ENCODE measurements at places on chromosomes 3 and 15.

- DNase-seq, result no peak
Observed at GRCh38 chr15:74408815-74409214, 24.9 kb downstream of the SEMA7A start.

DNA sequence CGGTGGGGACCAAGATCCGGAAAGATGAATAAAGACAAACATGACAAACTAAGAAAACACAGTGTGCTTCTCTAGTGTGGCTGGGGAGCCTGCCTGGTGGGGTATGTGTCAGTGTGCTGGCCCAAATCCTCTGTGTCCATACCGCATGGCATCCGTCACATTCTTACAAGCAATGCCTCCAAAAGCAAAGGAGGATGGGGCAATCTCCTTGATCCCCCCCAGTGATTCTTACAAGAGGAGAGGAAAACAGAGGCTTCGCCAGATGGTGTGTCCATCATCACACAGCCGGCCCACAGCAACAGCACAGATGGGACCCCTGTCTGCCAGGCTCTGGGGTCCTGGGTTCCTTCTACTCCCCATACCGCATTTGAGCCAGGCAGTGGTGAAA is 558 bp upstream of the IL17RC start:
- DNase-seq, result no peak

- no peak for DNase-seq
Observed at GRCh38 chr3:52781741-52782140, 4.3 kb downstream of the ITIH1 start.

DNA sequence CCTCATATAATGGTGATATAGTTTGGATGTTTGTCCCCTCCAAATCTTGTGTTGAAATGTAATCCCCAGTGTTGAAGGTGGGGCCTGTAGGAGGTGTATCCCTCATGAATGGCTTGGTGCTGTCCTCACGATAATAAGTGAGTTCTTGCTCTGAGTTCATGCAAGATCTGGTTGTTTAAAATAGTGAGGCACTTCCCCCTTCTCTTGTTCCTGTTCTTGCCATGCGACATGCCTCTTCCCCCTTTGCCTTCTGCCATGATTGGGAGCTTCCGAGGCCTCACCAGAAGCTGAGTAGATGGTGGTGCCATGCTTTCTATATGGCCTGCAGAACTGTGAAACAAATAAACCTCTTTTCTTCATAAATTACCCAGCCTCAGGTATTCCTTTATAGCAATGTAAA is 39.2 kb downstream of the REC114 start:
- DNase-seq, result no peak

DNA sequence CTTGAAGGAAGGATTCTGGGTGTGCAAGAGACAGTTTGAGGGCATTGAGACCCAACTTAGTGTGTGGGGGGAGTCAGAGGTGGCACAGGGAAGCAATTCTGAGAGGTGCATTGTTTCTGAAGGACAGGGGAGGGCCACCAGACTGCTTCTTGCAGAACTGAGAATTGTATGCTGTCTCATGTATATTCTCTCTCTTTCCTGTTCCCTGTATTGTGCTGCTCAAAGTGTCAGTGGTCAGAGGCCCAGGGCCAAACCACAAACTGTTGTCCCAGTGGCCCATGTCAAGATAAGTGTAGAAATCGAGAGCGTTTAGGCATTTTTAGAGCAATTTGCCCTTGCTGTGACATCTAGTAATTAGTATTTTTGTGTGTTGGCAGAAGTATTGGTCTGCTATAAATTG is 567.1 kb downstream of the EDEM1 start:
- DNase-seq, result no peak

- DNase-seq, result no peak
Observed at GRCh38 chr3:1216856-1217255, 124.0 kb downstream of the CNTN6 start.

DNA sequence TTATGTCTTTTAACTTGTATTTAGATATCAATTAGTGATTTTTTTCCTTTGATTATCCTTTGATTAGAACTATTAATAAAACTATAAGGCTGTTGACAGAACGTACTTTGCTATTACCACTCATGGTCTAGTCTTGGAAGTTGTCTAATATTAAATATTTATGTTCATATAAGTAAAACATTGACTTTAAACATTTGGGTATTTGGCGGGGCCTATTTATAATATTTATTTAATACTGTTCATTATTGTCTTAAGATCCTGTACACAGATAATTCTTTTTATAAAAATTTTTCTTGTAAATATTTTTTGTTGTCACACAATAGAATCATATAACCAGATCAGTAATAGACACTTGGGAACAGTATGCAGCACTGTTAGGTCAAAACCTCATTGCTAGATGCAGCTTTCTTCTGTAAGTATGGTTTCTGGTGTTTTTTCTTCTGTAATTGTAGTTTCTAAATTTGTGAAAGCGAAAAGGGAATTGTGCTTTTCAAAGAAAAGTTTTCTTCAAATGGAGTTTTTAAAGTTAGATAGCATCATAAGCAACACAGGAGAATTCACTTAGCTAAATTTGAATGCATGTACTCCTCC is 93.4 kb downstream of the FNDC3B start:
- no peak for DNase-seq

DNA sequence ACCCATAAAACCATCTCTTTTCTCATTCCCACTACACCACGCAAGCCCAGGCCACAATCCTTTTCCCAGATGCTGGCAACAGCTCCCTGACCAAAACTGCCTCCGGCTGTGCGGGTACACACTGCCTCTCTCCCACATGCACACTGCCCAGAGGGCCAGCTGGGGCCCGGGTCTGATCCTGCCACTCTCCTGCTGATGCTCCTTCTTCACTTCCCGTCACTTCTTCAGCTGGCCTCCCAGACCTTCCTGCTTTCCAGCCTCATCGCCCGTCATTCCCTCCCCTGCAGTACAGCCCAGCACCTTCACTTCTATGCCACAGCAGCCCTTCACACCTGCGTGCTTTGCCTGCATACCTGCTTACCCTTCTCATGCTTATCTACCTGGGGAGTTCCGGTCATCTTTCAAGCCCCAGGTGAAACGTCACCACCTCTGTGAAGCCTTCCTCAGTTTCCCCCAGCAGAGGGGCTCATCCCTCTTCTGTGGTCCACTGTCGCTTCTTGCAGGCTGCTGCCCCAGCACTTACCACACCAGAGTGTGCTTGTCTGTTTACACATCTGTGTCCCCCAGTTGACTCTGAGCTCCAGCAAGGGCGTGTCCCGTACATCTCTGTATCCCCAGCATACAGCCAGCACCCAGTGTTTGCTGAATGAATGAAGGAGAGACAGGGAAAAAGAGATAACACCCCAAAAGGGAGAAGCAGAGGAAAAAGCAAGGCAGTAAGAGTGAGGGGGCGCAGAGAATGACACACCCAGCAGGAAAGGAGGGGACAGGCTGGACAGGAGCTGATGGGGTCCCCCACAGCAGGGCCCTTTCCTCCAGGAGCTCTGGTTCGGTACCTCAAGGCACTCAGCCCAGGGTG is 22.2 kb downstream of the GRAMD2A start:
- no peak for DNase-seq

DNA sequence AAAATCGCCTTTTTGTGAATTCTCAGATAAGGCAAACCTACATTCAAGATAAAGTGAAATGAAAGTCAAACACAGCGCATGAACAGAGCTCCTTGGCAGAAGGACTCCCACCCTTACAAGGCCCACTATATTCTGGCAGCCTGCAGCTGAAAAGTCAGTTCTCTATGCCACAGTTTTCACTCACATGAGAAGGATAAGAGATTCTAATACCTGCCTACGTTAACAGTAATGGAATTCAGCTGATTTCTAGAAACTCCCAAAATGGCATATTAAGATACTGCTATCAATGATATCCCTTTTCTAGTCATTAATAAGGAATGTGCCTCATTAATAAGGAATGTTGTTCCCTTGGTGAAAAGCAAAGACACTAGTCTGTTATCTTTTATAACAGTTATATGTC is 27.0 kb downstream of the SLC30A4 start:
- DNase-seq, result no peak

DNA sequence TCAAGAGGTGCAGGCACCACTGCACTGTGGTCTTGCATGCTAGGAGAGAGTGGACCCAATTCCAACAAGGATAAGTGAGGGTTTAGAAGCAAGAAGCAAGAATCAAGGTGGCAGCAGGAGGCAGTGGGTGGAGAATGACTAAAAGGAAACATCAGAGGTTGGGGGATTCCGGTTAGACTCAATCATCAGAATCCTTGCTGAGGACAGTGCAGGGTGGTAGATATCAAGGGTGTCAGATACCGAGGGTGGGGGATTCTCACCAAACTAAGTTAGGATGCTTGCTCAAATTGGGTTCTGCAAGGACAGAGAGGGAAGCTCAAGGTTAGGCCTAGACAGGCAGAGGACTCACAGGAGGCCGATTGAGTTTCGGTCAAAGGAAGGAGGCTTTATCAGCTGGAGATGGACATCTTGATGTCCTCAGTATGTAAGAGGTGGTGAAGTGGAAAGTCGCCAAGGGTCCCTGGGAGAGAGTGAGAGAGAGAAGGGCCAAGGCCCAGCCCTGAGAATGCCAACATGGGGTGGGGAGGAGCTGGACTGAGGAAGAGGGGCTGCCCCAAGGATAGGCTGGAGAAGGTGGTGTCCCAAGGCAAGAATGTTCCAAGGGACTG is 102.2 kb downstream of the ARNT2 start:
- no peak for DNase-seq

DNA sequence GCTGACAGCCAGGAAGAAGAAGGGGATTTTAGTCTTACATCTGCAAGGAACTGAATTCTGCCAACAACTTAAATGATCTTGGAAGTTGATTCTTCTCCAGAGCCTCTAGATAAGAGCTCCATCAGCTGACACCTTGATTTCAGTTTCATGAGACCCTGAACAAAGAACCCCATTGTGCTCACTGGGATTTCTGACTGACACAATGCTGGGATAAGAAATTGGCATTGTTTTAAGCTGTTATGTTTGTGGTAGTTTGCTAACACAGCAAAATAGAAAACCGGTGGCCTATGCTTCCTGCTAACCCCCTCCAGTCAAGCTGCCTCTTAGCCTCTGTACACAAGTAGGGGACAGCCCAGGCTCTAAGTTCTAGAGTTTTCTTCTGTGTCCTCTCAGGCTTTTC is 36.2 kb downstream of the MASP1 start:
- DNase-seq, result peak; percentile 5

DNA sequence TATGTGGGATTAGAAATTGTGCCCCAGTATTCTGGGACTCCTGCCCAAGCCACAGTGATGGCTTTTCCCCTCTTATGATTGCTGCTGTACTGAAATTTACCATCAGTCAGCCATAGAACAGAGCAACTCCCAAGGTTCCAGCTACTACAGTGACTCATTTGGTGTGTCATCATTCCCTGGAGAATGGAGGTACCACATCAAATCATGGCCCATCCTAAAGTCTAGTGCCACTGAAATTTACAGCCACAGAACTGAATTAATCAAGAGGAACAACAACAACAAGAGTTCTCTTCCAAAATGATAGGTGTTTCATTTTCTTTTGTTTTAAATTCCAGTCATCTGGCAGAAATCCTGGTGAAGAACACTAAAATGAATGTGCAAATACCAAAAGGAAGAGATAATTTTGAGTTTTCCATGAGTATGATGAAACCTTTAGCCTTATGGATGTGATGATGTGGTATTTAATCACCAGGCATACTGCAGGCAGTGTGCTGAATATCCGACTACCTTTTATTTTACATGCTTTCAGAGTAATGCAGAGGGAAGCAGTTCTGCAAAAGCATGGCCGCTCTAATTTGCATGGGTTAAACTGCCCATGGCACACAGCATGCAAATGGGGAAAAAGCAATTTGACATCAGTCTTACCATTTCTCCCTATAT is 75.6 kb upstream of the SLC2A2 start:
- DNase-seq, result no peak

GRCh38 chr15:89374086-89374981 is 39.7 kb upstream of the POLG start:
- no peak for DNase-seq

GRCh38 chr3:16761571-16761970 is 123.2 kb upstream of the PLCL2 start:
- DNase-seq, result no peak

- DNase-seq, result peak; percentile 94
Observed at GRCh38 chr3:124878561-124879336, 8.4 kb downstream of the ITGB5 start.

GRCh38 chr3:160105907-160106584 is 117.4 kb downstream of the IL12A start:
- DNase-seq, result no peak

GRCh38 chr15:87648278-87648677 is 608.3 kb downstream of the NTRK3 start:
- no peak for DNase-seq

DNA sequence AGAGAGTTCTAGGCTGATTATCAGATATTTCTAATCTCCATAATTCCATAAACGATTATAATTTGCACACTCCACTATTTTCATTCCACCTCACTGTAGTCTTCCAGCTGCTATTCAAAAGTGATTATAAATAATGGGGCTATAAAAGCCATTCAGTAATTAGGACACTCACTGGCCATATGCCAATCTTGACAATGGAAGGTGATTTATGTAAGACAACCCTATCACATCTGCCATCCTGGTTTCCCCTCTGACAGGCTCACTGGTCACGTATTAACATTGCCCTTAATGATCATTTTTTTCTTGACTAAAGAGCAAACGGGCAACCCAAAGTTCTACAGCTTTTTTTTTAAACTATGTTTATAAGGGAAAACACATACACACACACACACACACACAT is 402.4 kb downstream of the MAGI1 start:
- peak; percentile 46 for DNase-seq

DNA sequence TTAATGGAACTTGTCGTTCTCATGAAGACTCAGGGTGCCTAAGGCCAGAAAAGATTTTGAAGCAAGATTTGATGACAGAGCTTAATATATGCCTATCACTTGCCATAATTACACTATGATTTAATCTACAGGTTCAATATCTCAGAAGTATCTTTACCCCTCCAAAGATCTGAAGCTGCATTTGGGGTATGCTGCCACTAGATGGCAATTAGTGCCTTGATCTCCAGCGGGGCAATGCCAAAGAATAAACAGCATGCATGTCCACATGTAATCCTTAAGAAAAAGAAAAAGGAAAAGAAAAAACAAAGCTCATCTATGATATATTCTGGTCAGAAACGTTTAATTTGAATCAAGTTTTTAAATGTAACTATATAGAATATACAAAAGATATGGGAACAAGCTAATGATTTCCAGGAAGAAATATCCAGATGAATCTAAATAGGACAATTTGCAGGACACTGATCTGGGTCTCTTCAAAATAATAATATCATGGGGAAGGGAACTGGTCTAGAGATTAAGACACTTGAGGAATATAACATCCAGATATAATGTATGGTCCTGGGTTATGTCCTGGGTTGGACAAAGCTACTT is 55.0 kb upstream of the SOX14 start:
- no peak for DNase-seq

DNA sequence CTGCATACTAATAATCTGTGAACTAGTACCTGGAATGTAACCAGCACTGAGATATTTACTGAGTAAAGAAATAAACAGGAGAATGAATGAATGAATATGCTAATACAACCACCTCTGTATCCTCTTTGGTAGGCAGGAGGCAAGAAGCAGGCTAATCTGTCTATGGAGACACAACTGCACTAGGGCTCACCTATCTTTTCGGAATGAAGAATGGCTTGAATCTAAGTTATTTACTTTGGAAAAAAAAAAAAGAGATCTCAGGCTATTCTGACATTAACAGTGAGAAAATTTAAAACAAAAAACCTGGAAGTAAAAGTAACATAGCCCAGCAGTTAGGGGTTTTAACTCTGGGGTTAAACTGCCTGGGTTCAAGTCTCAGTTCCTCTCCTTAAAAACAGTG is 174.2 kb downstream of the FOXP1 start:
- DNase-seq, result no peak
